Stimulated activated CD8-positive, alpha-beta memory T cell treated with anti-CD3 and anti-CD28 coated beads, Interleukin-7, amount 100 ng/mL, for 1 hour (primary cell): ENCODE measurements at places on chromosomes 5 and 9.

- no peak for DNase-seq
Observed at GRCh38 chr9:86486891-86487837, 133.0 kb upstream of the TUT7 start.

DNA sequence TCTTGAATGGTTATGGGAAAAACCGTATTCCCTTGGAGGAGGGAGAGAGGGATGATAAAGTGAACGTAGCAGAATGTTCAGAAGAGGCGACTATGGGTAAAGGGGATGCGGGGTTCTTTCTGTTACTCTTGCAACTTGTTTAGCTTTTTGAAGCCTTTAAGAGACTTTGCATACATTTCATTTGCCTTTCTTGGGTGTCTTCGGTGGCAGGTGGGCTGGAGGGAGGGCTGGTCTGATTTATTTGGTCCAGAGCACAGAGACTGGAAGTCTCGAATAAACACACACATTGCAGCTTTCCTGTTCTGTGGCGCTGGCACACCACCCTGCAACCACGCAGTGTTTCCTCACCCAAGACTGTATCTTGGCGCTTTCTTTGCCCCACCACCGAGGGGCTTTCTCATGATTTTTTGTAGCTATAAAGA is 23.2 kb downstream of the TTF1 start:
- DNase-seq: no peak

- DNase-seq: no peak
Observed at GRCh38 chr9:104774831-104775573, 11.1 kb downstream of the NIPSNAP3B start.

GRCh38 chr9:23254404-23255184 is 571.4 kb downstream of the ELAVL2 start:
- no peak for DNase-seq

- DNase-seq: no peak
Observed at GRCh38 chr5:9713356-9713755, 83.2 kb upstream of the TAS2R1 start.

DNA sequence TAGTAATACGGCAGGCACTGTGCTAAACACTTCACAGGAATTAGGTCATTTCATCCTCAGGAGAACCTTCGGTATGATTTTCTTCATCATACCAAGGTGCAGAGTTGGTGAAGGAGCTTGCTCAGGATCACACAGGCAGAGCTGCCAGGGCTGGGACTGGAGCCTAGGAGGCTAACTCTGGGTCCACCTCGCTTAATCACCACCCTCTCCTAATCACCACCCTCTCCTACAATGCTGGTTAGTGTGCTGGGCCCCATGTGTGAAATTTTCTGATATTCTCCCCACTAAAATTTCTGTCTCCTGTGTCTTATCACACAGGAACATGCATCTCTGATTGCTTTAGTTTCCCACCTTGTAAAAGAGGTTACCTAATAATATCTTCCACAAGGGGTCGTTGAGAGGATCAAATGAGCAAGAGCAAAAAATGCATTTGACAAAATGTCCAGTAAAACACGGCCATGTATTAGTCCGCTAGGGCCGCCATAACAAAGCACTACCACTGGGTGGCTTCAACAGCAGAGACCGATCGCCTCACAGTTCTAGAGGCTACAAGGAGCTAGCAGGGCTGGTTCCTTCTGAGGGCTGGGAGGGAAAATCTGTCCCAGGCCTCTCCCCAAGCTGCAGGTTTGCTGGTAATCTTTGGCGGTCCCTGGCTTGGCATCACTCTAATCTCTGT is 128.2 kb upstream of the NFIB start:
- no peak for DNase-seq

- no peak for DNase-seq
Observed at GRCh38 chr5:394671-395155, 48.3 kb upstream of the EXOC3 start.

- DNase-seq: no peak
Observed at GRCh38 chr5:10677533-10677932, 83.5 kb downstream of the DAP start.

DNA sequence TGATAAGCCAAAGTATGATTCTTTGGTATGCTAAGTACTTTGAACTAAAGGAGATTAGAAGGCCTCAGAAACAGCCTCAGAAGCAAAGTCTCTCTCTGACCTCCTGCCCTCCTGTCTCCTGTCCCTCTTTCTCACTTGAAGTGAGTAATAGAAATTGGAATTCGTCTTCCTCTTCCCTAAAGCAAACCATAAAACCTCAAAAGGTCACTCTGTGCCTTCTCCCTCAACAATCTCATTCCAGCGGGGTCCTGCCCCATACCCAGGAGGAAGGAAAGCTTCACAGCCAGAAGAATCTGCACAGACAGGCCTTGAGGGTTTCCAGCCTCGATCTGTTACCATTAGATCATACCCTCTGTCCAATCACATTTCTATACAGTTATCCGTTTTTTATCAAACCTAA is 87.8 kb downstream of the HAPLN1 start:
- DNase-seq: no peak

- no peak for DNase-seq
Observed at GRCh38 chr5:125306741-125307140, 560.3 kb upstream of the ZNF608 start.

- no peak for DNase-seq
Observed at GRCh38 chr5:2747363-2748162, 3.9 kb downstream of the IRX2 start.

DNA sequence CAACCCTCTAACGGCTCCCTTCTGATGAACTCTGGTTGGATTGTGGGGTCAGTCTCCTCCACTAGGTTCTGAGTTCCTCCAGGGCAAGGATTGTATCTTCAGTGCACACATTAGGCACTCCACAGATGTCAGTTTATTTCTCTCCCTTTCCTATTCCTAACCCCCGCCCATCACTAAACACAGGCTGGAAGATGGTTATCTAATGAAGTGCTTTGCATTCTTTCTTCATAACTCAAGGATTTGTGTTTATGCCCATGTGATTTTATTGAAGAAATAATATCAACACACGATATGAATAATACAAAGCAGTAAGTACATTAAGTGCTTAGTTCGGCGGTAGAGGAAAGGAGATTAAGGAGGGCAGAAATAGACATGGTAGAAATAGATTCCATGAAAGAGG is 4.4 kb upstream of the CREBRF start:
- DNase-seq: no peak

DNA sequence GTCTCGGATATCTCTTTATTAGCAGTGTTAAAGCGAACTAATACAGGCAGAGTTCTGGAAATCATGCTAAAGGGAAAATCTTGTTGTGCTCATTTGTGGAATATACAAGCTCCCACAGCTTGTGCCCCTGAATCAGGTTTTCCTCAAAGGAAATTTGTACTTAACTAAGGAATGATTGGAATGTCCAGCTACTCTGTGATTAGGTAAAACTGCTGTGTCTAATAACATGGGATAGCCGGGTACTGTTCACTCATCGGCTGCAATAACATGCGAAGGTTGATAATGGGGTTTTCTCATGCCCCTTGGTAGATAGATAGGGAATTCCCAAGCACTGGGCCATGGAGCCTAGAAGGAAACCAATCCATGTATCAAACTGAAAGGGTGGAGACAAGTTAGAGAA is 306.7 kb downstream of the NR2F1-AS1 start:
- no peak for DNase-seq

- no peak for DNase-seq
Observed at GRCh38 chr9:125536167-125536772, 170.7 kb downstream of the MAPKAP1 start.

- no peak for DNase-seq
Observed at GRCh38 chr9:86352440-86353077, 1.7 kb downstream of the TUT7 start.

GRCh38 chr9:111250875-111251842 is 78.9 kb downstream of the OR2K2 start:
- no peak for DNase-seq
